NCI-H1417 (cell line): ENCODE measurements at places on chromosomes 6 and 20.

GRCh38 chr6:125962900-125963497 lies 6.4 kb downstream of the HINT3 start:
- no peak for DNase-seq

- DNase-seq: peak; percentile 53
These were observed 37.3 kb downstream of the RREB1 start for GRCh38 chr6:7144872-7145584.

GRCh38 chr20:48395816-48396546 lies 431.8 kb downstream of the PREX1 start:
- no peak for DNase-seq

- DNase-seq: peak; percentile 77
These were observed 279.7 kb downstream of the UST start for GRCh38 chr6:149026530-149026942.

DNA sequence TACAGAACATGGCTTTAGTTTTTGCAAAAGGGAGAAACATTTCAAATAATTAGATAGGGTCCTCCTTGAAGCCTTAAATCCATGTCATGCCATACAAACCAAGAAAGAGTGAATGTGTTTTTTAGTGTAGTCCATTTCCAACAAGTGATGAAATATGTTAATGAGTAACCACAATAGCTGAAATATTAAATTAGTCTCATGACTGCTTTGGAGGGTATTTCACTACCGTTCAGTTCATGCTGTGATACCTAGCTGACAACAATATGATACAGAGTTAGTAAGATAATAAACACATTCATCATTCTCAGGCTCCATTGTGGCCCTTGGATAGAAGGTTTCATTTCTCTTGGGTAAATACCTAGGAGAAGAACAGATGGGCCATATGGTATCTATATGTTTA lies 5.8 kb upstream of the ID4 start:
- DNase-seq: no peak

- DNase-seq: no peak
These were observed 11.7 kb downstream of the HDAC2 start for GRCh38 chr6:113959235-113959634.

- peak; percentile 70 for DNase-seq
These were observed 6.1 kb downstream of the NINL start for GRCh38 chr20:25579081-25579770.
